ENCODE measurements at places on chromosomes 3 and 15.

- DNase-seq: no peak
These were observed 75.5 kb downstream of the DAPK2 start for GRCh38 chr15:63970621-63971426.

DNA sequence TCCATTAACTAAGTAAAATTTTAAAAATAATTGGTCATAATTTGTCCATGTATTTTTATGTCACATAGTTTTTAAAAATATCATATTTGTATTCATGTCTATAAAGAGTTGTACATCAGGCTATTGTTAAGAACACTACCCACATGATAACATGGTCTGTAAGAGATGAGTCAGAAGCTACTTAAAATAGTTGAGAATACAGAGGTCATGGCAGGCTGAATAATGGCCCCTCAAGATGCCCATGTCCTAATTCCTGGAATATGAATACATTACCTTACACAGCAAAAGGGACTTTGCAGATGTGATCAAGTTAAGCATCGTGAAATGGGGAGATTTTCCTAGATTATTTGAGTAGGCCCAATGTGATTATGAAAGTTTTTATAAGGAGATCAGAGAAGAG lies 782.9 kb upstream of the GOLIM4 start:
- no peak for DNase-seq

- DNase-seq: no peak
These were observed 424.6 kb upstream of the SEMA6D start for GRCh38 chr15:47292638-47293190.

DNA sequence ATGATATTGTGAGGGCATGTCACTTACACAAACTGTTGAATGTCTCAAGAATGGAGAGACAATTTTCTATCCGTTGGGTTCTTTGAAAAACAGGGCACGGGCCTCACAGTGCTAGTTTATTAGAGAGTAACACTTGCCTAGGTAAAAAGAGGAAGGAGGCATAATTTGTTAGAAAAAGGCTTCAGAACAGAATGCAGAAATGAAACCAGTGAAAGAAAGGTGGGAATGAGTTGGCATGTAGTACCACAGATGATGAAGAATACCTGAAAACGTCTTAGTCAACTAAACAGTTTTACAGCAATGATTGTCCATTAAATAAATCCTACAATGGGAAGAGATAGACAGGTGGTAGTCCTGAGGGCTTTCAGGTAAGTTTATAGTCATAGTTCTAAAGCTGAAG lies 1399.7 kb upstream of the CADM2 start:
- DNase-seq: no peak

GRCh38 chr3:128991355-128991895 lies 2.5 kb downstream of the CFAP92 start:
- no peak for DNase-seq

DNA sequence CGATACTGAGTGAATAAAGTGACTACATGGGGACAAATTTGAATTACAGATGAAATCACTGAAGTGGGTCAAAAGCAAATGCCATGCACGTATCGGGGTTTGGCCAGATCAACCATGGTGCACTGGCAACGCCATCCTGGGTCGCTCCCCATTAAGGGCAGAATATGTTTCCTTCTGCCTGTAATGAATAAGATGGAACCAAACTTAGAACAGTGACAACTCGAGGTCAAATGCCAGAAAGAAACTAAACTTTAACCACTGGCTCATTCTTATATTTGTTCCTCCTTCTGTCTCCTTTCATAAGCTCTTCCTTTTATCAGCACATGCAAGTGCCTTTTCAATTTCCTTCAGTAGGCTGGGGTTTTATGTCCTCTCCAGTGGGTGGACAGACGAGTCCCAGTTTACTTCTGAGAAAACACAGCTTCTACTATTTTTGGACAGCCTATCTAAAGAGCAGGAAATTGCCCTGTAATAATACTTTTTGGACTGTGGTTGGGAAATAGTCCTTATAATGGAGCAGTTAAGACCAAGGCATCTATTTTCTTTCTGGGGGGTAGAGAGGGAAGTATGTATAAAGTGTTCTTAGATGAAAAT lies 61.4 kb downstream of the WHAMM start:
- no peak for DNase-seq

- no peak for DNase-seq
These were observed 68.1 kb upstream of the ABI3BP start for GRCh38 chr3:101061312-101061711.

DNA sequence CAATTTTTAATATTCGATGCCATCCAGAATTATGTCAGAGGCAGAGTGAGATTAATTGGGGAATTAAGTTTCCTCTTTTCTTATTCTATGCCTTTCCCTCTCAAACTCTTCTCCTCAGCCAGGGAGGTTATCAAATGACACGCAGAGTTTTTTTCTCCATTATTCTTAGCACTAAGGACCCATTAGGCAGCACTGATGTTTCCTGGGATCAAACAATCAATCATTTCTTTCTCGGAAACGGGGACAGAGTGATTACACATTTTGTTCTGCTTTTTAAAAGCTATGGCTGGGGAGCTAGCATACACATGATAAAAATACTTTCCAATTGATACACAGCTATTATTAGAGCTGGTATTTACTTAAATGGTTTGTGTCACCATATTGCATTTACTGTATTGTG lies 35.3 kb upstream of the PSMD6 start:
- DNase-seq: no peak

- no peak for DNase-seq
These were observed 140.6 kb downstream of the GBE1 start for GRCh38 chr3:81620849-81621248.

GRCh38 chr3:151082880-151083838 lies 2.3 kb upstream of the MED12L start:
- peak; percentile 9 for DNase-seq

DNA sequence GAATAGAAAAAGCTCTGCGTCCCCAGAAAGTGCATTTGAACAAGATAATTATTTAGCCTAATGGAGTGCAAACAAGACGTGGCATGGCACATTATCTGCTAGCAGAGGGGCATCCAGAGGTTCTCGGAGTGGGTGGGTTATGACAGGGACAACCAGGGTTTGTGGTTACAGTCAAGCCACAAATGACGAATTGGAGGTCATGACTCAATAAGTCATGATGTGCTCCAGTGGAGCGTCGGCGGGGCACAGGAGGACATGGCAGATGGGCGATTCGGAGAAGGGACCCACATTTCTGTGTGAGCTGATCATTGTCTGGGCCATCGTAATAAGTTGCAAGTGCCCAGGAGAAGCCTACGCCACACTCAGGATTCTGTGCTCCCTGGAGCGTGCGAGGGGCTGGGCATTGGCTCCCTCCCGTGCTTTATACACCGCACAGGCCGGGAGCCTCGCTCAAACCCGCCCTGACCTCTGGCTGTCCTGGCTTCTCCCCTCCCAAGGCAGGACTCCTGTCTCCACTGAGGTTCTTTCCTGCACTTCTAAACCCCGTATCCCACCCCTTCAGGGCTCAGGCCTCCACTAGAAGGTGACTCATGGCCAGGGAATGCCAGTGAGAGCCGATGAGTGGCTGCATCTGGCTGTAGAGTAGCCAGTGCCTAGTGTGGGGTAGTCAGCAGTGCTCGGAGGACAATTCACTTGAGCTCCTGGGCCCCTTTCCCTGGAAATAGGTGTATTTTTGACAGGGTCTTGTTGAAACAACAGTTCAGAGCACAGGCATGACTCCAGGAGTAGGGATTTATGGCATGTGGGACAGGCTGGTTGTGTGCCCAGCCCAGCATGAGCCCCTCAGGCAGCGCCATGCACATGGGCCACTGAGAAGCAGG lies 67.4 kb downstream of the GRIP2 start:
- DNase-seq: no peak

GRCh38 chr3:4987538-4988296 lies 8.5 kb downstream of the BHLHE40 start:
- no peak for DNase-seq

- DNase-seq: no peak
These were observed 1.6 kb upstream of the CLDN11 start for GRCh38 chr3:170417090-170417489.

DNA sequence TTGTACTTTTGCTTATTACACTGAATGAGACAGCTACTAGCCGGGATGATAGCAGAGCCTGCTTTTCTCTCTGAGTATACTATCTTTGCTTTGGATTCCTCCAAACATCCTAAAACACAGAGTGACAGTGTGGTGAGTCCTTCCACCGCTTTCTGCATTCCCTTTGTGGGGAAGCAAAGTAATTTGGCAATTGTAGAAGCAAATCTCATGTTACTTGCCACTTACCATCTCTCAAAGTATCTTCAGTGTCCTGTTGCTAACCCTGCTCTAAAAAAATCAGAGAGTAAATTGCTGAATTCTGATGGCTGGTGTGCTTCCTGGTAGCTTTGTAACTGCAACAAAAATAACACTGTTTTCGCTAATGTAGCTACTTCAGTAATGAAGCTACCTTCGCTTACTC lies 92.4 kb upstream of the LRRFIP2 start:
- no peak for DNase-seq

- DNase-seq: no peak
These were observed 21.4 kb downstream of the CCDC13 start for GRCh38 chr3:42751609-42752008.

DNA sequence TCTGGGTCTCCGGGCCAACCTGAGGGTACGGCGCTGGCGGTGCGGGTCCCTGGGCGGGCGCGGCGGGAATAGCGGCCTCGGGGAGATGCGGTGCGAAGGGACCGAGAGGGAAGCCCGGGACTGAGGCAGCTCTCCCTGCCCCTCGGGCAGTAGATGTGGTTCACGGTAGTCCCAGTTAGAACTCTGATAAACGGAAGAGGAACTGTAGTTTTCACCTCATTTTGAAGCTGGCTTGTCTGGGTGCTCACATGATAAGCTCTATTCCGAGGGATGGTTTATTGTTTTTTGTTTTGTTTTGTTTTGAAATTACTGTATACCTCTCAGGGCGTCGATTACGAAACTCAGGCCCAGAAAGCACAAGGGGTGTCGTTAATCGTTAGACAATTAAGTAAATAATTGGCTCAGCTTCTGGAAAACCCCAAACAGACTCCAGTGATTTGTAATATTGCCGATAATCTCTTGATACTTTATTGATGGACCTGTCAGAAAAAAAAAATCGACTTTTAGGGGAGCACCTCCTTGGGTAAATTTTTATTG lies 413 bp downstream of the NUSAP1 start:
- DNase-seq: peak; percentile 74

- DNase-seq: no peak
These were observed 94.1 kb upstream of the GOLGA8J start for GRCh38 chr15:29988701-29989100.

- DNase-seq: no peak
These were observed 254.0 kb upstream of the TBL1XR1 start for GRCh38 chr3:177451301-177451750.

DNA sequence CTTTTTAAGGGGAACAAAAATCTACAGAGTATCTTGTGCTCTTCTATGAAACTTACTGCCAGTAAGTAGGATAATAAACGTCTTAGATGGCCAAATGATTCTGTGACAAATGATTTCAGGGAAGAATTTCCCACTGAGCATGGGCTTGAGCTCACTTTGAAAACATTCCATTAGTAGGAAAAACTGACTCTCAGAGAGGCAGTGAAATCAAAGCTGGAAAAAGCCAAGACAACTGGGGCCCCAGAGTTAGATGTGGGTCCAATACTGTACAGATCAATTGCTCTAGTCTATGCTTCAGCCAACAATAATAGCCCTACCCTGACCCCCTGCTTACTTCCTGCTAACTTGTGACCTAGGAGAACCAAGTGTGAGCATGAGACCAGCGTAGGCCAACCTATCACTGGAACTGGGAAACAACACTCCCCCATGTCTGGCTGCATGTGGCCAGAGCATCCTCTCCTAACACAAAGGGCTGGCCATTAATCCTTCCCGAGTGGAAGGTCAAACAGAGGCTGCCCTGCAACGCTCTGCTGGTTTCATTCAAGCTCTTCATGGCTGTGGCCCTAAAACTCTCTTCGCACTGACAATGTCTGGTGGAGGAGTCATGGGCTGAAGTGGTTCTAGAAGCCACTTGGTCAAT lies 68.8 kb downstream of the FOXB1 start:
- no peak for DNase-seq

All from OCI-LY7 (cell line).